ENCODE measurements at places on chromosomes 16 and 17.

GRCh38 chr16:88552815-88553214 lies 17.4 kb upstream of the ZC3H18 start:
- no peak for DNase-seq

GRCh38 chr16:72896485-72897118 lies 151.3 kb downstream of the ZFHX3 start:
- DNase-seq, result no peak

GRCh38 chr17:49715717-49716279 lies 8.0 kb upstream of the SLC35B1 start:
- peak; percentile 26 for DNase-seq

- no peak for DNase-seq
Measured at GRCh38 chr17:15973016-15973415, 26.5 kb downstream of the ZSWIM7 start.

- no peak for DNase-seq
Measured at GRCh38 chr17:65297916-65298315, 160.7 kb downstream of the RGS9 start.

- DNase-seq, result no peak
Measured at GRCh38 chr17:76273445-76274111, 8.4 kb downstream of the UBALD2 start.

- DNase-seq, result no peak
Measured at GRCh38 chr17:72358465-72358864, 237.6 kb downstream of the SOX9 start.

DNA sequence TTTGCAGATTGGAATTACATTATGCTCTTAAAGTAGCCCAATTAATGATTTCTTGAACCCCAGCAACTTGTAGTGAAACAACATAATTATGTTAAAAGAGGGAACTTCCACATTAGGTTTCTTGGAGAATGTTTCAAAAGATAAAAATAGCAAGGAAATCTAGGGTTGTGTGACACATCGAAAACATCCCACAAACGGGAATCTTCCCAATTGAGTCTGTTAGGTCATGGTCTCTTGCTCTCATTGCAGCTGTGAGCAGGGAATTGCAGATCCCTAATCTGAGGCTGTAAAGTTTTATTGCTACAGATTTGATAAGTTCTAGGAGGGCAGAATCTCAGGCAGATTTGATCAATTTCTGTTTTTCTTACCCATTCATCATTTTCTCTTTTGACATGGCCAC lies 6.7 kb upstream of the LPO start:
- DNase-seq, result no peak

- DNase-seq, result no peak
Measured at GRCh38 chr16:68902003-68902968, 59.0 kb downstream of the TANGO6 start.

DNA sequence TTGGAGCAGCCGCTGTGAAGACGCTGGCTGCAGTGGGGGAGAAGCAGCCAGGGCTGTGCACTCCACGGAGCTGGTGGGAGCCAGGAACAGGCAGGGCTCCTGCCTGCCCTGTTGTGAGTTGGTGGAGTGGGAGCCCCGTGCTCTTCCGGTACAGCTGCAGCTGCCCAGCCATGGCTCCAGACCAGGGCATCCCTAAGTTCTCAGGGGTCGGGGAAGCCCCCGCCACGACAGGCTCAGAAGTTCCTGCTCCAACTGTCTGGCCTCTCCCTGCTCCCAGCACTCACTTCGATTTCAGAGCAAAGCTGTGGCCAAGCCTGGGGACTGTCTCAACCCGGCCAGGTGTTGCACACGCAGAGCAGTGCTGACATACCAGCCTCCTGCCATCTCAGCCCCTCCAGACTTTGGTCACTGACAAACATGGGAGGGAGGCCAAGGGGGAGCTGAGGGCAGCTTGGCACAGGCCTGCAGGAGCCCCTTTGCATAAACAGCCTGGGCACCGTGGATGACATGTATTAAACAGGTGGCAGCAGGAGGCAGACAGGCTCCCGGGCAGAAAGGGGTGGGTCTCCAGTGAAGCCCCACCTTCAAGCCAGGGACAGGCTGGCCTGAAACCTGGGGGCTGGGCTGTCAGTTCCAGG lies 13.9 kb upstream of the KDM8 start:
- DNase-seq, result no peak

- DNase-seq, result peak; percentile 24
Measured at GRCh38 chr17:8785547-8786413, 13.4 kb downstream of the MFSD6L start.

- DNase-seq, result no peak
Measured at GRCh38 chr16:81734632-81735434, 44.3 kb upstream of the PLCG2 start.

DNA sequence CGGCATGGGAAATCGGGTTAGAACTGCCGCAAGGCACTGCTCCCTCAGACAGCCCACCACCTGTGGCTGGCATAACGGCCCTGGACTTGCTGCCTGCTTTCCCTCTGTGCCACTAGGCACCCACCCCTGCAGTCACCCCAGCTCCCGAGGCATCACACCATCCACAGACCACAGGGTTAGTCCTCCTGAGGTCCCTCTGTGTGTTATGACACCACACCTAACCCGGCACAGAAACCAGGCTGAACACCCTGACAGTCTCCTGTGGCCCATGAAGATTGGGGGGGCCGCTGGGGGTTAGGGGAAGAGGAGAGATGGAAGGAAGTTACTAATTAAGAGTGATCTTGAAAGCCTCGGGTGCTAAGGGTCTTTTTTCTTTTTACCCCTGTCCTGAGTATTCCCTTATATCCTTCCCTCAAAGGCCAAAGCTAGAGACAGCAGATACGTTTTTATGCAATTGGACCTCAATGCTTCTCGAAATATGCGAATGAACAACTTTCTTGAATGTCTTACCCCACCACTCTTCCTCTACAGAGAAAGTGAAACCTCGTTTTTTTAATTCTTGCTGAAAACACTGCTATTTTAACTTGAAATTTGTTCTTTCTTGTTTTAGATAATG lies 7.0 kb downstream of the CYTH1 start:
- peak; percentile 89 for DNase-seq

- DNase-seq, result no peak
Measured at GRCh38 chr17:34706029-34706428, 126.6 kb downstream of the TMEM132E start.

GRCh38 chr17:81994593-81995462 lies 17.4 kb downstream of the ASPSCR1 start:
- no peak for DNase-seq

DNA sequence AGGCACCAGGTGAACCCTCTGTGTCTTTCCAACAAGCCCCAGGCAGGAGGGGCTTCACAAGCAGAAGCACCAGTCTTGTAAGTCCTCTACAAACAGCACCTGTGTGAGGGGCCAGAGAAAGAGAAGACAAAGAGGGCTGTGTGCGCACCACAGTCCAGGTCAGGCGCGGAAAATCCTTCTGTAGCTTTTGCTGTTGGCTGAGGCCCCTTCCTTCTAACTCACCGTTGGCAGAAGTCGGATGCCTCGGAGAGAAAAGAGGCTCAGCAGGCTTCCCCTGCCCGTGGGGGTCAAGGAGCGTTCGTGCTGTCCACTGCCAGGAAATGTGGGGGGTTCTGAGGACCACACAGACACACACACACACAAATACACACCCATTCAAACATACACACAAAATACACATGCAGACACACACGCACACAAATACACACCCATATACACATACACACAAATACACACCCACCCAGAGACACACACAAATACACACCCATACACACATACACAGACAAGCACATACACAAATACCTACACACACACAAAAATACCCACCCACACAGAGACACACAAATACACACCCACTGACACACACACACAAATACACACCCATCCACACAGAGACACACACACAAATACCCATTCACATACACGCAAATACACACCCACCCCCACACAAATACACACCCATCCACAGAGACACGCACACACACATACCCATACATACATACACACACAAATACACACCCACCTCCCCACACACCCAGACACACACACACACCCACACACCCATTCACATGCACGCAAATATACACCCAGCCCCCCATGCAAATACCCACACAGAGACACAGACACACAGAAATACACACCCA lies 6.8 kb downstream of the ZG16B start:
- DNase-seq, result no peak

DNA sequence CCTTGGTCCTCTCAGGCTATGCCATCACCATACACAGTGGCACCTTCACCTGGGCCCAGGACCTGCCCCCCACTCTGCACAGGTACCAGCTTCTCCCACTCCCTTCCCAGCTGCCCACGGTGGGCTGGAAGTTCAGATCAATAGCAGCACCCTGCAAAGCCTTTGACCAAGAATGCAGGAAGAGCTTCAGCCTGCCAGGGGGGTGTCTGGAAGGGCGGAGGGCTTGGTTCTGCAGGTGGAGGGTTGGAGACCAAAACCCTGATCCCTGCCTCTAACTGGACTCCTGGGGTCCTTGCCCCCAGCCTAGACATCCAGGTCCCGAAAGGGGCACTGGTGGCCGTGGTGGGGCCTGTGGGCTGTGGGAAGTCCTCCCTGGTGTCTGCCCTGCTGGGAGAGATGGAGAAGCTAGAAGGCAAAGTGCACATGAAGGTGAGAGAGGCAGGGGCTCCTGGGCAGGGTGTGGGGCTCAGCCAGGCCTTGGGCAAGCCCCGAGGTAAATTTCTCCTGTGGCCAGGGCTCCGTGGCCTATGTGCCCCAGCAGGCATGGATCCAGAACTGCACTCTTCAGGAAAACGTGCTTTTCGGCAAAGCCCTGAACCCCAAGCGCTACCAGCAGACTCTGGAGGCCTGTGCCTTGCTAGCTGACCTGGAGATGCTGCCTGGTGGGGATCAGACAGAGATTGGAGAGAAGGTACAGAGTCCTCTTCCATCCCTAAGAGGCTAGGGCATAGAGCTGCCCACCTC lies 34.3 kb downstream of the ABCC3 start:
- DNase-seq, result no peak

Data from T-helper 2 cell (primary cell).